Immature natural killer cell (primary cell): ENCODE measurements at places on chromosomes 1 and 21.

DNA sequence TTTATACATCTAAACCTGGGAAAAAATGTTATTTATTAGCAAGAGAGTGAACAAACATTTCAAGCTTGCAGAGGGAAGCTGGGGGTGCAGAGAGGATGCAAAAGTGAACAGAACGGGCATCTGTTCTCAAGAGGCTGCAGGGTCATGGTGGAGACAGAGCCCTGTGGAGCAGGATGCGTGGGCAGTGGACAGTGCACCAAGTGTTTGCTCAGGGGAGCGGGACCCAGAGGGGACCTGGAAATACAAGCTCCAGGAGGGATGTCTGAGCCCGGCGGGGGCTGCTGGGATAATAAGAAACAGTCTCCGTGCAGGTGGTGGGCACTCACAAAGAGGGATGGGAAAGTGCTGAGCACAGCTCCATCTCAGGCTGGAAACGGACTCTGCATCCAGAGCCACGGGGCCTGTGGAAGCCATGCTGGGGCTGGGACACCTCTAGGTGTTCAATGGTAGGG, 105.3 kb upstream of the SLC45A1 start:
- no peak for DNase-seq

- DNase-seq = no peak
Observed at GRCh38 chr1:192814805-192815204, 6.0 kb downstream of the RGS2 start.

DNA sequence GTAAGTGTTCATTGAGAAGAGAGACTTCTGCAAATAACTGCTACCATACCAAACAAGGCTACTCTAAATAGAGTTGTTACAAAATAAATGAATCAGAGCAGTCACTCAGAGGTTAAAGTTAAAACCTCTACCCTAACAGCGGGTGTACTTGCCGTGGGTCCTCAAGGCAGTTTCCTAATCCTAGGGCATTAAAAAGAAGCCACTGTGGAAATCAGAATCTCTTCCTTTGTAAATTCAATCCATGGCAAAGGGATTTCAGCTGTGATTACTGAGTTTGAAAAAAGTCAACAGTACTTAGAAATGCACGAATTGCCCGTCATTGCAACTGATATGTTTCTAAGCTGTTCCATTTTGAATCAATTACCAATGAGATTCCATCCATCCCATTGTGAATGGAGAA, 13.5 kb downstream of the TBX15 start:
- no peak for DNase-seq

GRCh38 chr1:242813490-242814091, 289.1 kb upstream of the PLD5 start:
- DNase-seq = no peak

- DNase-seq = no peak
Observed at GRCh38 chr1:212179394-212180076, 105.7 kb upstream of the PPP2R5A start.

DNA sequence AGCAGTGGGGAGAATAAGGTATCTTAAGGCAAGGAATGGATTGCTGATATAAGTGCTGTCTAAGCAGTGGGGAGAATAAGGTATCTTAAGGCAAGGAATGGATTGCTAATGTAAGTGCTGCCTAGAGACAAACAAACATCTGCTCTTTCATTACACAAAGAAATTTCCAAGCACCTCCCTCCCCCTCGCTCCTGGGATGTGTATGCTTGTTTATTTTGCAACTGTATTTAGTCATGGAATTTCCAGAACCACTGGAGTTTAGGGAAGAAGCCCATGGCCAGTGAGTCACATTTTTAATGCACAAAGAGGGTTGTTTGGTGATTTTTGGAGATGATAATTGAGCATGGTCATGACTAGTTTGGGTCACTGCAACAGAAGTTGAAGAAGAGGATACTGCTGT, 21.5 kb downstream of the PDPN start:
- no peak for DNase-seq

- DNase-seq = no peak
Observed at GRCh38 chr1:17348593-17349234, 23.3 kb upstream of the PADI6 start.

DNA sequence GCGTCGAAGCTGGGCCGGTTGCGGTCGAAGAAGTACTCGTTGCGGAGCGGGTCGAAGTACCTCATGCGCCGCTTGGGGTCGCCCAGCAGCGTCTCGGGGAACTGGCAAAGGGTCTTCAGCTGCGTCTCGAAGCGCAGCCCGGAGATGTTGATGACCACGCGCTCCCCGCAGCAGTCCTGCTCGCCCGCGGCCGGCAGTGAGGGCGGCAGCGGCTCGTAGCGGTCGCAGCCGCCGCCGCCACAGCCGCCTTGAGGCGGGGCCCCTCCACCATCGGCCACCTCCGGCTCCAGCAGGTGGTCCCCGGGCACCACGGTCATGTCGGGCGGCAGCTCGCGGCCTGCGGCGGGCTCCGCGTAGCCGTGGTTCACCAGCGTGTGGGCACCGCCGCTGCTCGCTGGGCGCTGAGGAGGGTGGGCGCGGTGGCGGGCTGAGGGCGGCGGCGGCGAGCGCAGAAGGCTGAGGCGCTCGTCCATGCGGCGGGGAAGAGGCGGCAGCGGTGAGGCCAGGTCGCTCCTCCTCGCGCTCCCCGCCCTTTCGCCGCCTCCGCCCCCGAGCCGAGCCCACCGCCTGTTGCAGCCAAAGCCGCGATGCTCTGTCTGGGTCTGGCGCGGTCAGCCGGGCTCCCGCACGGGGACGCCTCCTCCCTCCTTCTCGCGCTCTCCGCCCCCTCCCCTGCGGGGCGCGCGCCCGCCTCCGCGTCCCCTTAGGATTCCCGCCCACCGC, at the start of gene KCNA3:
TSS of gene KCNA3 (minus strand) at position 604 of the 723 bp plus-strand sequence. CDS start at position 473, 131 bp downstream.
- peak; percentile 83 for DNase-seq

GRCh38 chr1:207654320-207654719, 9.4 kb downstream of the CR1L start:
- DNase-seq = no peak

DNA sequence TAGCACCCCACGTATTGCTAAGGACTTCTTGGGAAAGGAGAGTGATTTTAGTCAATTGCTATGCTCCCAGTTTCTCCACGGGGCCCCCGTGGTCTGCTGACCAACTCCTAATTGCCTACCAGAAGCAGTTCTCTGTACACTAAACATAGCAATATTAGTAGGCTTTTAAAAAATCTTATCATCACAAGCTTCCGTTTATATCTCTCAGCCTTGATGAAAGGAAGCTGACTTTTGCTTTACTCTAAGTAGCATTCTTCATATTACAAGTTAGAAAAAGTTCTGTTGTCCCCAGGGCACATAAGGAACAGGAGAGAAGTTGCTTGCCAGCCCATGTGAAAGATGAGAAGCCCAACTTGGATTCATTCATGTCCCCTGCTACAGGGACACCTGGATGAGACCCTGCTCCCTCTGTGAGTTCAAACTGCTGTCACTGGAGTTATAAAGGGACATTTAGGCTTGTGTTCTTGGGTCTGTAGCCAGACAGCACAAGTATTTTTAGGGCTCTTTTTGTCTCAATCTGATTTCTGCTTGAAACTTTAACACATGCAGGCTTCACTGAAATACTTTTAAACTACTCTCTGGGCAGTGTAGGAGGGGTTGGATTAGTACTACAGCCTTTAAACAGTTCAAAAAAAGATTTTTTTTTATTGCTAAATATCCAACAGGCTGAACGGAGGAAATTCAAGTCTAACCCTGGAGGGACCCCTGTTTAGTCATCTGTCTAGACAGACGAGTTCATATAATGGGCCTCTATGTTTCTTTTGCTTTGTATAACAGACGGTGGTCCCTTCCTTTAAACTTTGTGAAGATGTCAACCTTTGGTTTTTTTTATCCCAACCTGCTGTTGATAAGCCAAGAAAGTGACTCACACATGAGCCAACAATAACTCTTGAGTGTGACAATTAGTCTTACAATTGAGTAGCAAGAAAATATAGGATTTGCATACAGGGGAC, 29.5 kb downstream of the TGFB2 start:
- no peak for DNase-seq

GRCh38 chr1:64302971-64303370, 99.5 kb downstream of the UBE2U start:
- no peak for DNase-seq

DNA sequence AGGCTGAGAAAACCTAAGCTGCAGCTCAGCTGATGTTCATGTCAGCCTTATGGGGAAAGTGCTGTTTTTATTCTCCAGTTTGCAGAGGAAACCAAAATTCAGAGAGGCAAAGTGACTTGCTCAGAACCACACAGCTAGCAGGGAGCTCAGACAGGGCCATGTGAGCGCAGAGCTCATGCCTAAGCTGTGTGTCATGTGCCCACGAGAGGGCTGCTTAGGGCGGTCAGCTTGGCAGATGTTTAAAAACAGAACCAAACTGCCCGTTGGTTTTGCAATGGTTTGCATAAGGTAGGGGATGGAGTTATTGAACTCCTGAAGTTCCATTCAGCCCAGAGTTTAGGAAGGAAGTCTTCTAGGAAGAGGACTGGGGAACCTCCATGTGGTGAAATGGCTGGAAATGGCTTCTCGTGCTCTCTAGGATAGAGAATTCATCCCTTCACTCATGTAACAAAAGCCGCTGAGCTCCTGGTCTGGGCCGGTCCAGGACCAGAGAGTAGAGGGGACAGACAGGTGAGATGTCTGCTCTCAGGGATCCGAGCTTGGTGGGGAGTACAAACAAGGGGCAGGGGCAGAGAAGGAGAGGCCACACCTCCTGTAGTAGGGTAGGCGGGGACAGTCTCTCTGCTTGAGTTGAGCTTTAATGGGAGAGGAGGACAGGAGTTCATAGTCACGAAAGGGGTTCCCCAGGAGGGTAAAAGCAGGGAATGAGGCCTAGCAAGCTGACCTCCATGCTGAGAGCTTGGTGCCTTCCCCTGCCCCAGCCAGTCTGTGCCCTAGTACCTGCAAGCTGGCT, 46.9 kb downstream of the ARHGEF10L start:
- no peak for DNase-seq

DNA sequence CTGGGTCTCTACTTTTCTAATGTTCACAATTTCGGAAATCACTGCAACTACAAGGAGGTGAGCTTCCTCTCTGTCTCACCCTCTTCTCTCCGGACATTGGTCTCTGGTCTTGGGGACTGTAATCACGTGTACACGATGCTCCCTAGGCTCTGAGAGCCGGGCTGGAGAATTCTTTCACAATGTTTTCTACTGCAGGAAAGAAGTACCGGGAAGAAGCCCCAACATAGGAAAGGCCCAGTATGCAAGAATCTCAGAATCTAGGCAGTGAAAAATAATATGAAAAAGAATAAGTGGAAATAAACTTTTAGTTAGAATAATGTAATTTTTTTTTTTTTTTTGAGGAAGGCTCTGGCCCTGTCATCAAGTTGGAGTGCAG, 13.5 kb upstream of the HJV start:
- no peak for DNase-seq

DNA sequence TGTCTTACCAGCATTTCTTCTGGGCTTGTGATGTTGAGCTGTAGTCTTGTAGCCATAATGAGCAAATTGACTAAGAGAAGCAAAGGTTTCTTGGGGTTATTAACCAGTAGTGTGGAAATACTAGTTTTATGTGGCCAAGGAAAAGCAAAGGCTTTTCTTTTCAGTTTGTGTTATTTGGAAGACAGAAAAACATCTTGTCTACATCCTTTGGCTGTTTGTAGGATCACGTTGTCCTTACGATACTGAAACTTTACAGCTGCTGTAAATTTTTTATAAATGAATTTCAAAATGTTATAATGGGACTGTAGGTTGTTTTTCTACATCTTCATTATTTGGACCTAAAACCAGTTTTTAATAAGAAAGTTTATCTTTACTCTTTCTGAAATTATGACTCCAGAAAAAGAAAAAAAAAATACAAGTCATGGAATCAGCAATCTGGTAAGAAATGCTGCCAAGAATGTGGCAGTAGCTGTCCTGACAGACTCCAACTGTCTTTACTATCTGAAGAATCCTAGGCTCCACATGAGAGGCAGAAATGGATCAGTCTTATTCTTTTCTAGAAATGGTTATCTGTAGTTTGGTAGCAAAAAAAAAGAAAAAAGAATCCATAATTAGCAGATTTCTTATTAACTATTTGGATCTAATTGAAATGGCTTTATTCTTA, 41.6 kb upstream of the QSOX1 start:
- DNase-seq = no peak

GRCh38 chr1:975896-976683, 5.8 kb downstream of the PERM1 start:
- DNase-seq = peak; percentile 43

DNA sequence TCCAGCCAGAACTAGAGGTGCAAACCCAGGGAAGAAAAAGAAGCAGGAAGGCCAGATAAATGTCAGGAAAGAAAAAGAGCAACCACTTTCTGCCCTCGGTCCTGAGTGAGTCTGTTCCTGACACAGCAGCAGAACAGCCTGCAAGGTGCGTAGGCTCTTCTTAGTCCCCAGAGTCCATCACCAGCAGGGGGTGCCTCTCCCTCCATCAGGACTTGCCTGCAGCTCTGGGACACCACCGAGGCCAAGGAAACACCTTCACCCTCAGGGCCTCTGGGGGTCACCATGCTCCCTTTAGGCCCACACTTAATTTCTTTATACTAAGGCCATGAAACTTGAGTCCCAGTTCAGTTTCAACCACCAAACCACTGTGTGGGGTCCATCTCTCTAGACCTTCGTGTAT, 43.7 kb upstream of the NFASC start:
- DNase-seq = no peak

- DNase-seq = no peak
Observed at GRCh38 chr1:38371505-38371844, 324.9 kb upstream of the POU3F1 start.

- DNase-seq = no peak
Observed at GRCh38 chr1:52153010-52153409, 11.1 kb downstream of the ZFYVE9 start.

DNA sequence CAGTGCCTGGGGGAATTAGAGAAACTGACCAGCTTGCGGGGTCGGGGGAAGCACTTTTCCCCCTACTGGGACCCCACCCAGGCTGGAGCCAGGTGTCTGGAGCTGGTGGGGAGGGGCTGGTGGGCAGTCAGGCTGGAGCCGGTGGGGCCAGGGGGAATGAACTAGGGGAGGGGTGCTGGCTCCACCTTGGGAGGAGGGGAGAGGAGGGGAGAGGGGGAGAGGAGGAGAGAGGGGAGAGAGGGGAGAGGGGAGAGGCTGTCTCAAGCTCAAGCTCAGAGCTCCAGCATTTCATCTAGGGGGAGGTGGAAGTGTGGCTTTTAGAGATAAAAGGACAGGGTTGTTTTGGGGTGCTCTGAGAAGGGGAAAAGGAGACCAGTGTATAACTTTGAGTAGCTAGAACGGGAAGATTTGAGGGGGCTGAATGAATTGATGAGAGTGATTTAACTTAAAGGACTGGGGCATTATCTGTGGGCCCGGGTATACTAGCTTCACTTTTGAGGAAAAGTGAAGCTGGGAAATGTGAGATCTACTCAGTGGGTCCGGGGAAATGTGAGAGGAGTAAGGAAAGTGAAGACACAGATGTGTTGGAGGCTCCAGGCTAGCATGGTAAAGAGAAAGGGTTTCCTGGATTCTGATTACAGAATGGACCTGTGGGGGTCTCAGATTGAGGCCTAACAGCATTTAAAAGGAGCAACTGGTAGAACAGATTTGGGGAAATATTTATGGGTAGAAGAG, 2.8 kb downstream of the EFNA1 start:
- DNase-seq = no peak
